CD14-positive monocyte (primary cell): ENCODE measurements at places on chromosomes 3 and 15.

DNA sequence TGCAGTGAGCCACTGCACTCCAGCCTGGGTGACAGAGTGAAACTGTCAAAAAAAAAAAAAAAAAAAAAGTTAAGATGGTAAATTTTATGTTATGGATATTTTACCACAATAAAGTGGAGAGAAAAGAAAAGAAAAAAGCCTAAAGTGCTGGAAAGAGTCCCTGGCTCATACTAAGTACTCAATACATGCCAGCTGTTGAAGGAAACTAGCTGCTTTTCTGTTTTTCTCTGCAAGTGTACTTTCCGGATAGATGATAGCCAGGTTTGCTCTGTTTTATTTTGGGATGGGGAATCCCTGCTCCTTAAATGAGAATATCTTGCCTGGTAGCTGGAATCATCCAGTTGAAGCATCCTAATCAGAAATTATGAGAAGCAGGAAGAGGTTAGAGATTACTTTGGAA lies 10.9 kb downstream of the EID1 start:
- no peak for DNase-seq

- DNase-seq = no peak
These were observed 25.2 kb upstream of the GOLGA6C start for GRCh38 chr15:75232826-75233503.

DNA sequence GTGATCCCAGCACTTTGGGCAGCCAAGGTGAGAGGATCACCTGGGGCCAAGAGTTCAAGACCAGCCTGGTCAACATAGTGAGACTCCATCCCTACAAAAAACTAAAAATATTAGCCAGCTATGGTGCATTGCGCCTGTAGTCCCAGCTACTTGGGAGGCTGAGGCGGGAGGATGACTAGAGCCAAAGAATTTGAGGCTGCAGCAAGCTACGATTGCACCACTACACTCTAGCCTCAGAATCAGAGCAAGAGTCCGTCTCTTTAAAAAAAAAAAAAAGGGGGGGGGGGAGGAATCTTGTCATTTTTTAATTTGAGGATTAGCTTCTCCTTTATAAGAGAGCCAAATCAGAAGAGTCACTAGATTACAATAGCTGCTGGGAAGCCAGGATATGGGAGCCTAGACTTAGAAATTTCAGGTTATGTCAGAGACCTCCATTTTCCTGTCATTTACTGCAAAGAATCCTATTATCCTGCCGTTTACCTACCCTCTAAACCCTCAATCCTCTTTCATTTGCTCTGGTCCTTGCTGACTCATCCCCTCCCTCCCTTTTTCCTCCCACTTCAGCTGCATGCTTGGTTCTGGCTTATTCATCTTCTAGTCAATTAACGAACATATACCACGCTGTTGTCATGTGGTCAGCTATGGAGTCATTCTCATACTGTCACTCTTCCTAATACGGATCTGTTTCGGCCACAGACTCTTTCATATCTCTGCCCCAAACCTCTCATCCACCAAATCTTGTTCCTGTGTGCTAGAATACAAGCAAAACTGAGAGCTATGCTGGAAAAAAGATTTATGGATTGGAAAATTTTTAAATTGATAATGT lies 83.8 kb upstream of the PPIB start:
- DNase-seq = peak; percentile 4

GRCh38 chr3:138640537-138640936 lies 32.0 kb downstream of the FAIM start:
- no peak for DNase-seq

DNA sequence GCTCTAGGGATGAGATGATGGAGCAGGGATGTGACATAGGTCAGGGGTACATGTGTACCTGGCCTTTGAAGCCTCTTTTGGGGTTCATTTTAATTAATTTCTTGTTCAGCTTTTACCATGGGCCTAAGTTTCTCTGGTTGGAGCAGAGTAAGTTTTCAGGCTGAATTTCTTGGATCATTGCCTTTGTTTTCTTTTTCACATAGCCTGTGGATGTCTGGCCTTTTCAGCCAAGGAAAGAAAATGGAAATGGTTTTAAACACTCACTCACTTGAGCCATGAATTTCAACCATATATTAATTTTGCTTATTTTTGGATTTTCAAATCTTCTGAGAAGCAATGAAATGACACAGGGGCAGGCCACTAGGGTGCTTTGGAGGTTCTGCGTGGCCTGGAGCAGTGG lies 30.2 kb downstream of the CACNA1D start:
- no peak for DNase-seq

DNA sequence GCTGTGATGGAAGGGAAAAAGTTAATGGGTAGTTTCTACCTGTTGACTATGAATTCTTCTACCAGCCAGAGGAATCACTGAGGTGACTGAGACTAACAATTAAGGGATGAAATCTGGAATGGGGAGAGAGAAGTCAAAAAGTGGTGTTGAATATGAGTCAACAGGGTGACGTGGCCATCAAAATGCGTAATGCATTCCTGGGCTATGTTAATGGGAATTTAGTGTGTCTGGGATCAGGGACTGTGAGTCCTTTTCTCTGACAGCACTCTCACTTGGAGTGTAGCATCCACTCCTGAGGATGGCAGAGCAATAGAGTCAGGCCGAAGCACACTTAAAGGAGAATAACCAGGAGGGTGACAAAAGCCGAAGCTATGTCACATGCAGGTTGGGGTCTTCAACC lies 60.4 kb downstream of the MESD start:
- DNase-seq = no peak

- DNase-seq = peak; percentile 47
These were observed 18.0 kb upstream of the DNAJC13 start for GRCh38 chr3:132399054-132399929.

GRCh38 chr3:177463863-177464262 lies 266.6 kb upstream of the TBL1XR1 start:
- no peak for DNase-seq

DNA sequence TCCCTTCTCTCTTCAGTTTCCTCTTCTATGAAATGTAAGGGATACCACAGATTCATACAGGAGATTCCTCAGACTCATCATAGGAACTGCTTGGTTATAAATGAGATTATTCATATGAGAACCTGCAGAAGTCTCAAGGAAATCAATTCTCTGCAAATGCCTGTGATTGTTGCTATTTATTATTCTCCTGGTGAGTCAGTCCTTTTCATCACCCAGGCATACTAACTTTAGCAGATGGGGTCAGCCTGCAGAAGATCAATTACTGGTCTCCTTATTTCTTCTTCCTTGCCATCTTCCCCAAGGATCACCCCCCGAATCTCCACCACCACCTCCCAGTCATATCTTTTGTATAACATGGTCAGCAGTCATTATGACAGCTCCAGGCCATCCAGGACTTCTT lies 53.8 kb upstream of the DCP1A start:
- no peak for DNase-seq

DNA sequence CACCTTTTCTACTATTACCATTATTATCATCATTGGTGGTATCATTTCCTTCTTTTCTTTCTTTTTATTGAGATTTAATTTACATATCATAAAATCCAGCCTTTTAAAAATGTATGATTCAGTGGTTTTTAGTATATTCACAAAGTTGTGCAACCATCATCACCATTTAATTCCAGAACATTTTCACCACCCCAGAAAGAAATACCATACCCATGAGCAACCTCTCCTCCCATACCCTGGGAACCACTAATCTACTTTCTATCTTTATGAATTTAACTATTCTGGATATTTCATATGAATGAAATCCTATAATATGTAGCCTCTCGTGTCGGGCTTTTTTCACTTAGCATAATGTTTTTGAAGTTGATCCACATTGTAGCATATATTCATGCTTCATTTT lies 29.1 kb downstream of the AAGAB start:
- no peak for DNase-seq

- no peak for DNase-seq
These were observed 172 bp downstream of the ITPKA start for GRCh38 chr15:41493902-41494189.

DNA sequence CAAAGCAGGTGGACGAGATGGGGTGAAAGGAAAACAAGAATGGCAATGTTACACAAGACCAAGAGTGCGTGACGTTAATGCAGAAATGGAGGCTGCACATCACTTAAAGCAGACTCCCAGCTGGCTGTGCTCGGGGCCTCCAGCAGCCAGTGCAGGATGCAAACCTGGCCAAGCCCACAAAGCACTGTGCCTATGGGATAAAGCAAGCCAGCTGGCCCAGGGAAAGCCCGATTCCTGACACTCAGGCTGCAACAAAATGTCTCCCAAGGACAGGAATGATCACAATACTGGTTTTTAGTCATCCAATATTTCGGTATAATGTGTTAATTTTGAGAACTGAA lies 86.2 kb downstream of the SEC22A start:
- no peak for DNase-seq

- DNase-seq = no peak
These were observed 3.1 kb upstream of the CD276 start for GRCh38 chr15:73681063-73681462.

DNA sequence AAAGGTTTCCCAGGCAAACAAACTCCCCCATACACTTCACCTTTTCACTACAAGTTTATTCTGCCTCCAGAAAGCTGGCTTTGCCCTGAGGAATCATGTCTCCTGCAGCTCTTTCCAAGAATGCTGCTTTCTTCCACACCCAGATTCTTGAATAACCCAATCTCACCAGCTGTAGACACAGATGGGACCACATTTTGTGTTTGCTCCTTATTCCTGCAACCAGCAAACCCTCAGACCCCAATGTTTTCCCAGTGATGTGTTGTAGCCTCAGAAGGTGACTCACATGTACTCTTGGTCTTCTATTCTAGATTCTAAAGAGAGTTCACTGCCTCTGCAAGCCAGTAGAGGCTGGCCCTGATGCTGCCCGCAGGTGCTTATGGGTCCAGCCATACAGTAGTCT lies 23.6 kb upstream of the TRIM59 start:
- no peak for DNase-seq

DNA sequence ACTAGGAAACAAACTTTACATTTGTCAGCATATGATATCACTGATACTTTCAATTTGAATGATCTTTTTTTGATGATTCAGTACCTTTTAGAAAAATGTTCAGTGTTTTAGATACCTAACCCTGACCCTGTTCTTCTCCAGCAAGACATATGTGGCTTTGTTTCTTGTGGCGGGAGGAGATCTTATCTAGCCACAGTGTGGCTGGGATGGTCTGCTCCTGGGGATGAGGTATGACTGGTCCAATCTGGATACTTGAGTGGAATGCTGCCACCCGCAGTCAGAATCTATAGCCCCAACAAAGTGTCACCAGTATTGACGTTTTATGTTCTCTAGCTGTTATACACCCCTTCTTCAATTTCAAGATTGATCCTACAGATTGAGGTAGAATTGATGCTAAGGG lies 439.0 kb upstream of the GOLIM4 start:
- no peak for DNase-seq

DNA sequence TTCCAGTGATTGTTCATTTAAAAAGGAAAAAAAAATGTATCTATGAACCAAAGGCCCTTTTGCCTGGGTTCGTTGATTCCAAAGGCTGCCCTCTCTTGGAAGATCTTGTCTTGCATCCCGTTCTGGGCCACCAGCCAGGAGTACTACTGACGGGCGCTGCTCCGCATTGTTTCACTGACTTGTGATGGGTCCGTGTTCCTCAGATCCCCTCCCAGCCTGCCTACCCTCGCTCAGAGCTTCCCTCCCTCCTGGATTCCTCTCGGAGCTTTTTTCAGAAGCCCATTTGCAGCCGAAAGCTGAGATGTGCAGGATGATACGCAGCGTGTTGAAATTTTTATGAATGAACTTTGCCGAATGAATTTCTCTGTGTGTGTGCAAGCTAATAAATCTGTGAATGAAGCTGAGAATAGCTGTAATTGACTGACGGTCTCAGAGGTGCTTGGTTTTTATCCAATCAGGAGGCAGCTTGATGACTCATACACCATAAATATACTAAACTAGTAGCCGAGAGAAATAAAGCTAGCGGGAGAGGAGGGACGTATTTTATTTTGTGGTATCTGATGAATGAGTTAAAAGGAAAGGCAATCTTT lies at the start of gene SHC4:
Gene SHC4 (minus strand): TSS at position 396 of the 590 bp plus-strand sequence. CDS start 904 bp downstream, outside the sequence.
- DNase-seq = peak; percentile 5

GRCh38 chr3:39011191-39011736 lies 40.5 kb downstream of the SCN11A start:
- DNase-seq = no peak

- no peak for DNase-seq
These were observed 35.8 kb upstream of the SLC24A5 start for GRCh38 chr15:48084759-48085590.

DNA sequence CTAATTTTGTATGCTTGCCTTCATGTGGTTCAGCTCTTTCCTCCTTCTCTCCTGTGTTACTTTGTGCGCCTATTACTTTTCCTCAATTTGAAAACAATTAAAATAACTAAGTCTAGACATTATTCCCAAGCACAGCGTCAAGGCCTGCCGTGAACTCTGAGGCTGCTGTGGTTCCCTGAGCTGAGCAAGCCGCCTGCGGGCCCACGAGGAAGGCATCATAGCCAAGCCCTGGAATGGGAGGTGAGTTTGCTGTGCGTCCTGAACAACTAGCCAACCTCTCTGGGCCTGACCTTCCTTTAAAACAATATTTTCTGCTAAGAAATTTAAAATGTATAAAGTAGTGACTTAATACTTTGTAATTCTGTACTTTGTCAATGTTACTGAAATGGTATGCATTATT lies 327.2 kb downstream of the OCA2 start:
- no peak for DNase-seq

GRCh38 chr3:31692751-31693150 lies 160.0 kb downstream of the STT3B start:
- no peak for DNase-seq

- peak; percentile 6 for DNase-seq
These were observed 558 bp downstream of the DTWD1 start for GRCh38 chr15:49621401-49621811.

DNA sequence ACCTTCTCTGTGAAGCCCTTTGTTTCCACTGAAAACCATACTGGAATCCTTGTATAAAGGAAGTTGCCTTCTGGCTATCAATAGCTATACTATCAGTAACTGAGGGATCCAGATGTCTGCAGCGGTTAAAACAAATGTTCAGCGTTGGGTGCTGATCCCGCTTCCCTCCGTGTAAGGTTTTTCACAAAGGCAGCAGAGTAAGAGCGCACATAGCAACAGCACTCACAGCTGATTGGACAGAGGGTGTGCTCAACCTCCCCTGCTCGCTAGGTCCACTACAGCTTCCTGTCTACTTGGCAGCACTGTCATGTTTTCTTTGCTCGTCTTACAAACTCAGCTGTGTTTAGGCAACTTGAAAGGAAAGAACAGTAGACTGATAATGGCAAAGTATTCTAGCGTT lies 27.3 kb downstream of the ATOSA start:
- DNase-seq = peak; percentile 8

GRCh38 chr3:31196881-31197364 lies 302.5 kb upstream of the GADL1 start:
- DNase-seq = no peak

DNA sequence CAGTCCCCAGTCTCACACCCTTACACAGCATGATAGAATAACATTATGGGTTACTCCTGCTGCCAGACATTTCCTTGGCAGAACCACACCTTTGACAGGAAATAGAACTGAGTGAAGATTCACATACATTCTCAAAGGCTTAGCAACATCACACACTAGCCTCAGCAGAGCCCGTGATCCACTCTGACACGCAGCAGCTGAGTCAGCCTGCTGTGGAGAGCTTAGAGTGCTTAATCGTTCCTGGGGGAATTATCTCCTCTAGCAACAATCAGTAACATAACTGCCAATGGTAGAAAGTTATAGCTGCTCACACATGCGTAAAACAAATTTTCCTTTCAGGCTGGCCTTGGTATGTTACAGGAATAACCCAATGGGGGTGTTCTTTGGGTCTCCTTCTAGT lies 382.1 kb downstream of the GAP43 start:
- DNase-seq = no peak
